ENCODE measurements at places on chromosomes 7 and 10. TPM values are rescaled to one million over a fixed set of nuclear protein-coding genes. Genes with fewer than 3 reads are reported as not detected.

DNA sequence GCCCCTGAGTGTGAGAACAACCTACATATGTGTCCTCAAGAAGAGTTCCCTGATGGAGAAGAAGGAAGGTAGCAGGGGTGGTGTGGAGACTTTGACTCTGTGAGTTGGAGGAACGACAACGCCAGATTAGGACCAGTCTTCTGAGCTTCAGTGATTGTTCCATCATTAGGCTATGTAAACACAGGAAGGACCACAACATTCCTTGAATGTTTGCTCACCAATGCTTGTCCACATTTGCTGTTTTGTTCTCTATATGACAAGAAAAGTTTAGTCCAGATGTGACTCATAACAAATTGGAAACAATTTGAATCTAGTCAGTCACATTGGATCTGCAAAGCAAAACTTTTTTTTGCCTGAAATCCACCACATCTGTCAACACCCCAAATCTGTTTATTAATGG lies 62.7 kb downstream of the ENTPD1 start:
- no peak for DNase-seq

GRCh38 chr7:76233538-76234281 lies 32.0 kb downstream of the SRRM3 start:
- DNase-seq: no peak

DNA sequence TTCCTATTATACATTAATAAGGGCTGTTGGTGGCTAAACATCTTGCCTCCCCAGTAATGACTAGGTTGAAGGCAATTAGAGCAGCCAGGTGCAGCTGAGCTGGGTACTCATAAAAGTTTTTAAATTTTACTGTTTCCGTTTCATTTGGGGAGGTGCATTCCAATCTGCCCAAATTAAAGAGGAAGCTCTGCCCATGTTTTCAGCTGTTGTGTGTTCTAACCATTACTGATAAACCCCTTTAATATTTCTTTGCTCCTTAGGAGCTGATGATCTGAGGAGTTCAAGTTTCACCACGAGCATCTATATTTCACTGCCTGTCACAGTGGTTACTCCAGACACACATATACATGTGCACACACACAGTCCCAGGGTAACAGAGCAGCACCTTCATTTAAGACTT lies 94.4 kb downstream of the JAZF1 start:
- DNase-seq: no peak

DNA sequence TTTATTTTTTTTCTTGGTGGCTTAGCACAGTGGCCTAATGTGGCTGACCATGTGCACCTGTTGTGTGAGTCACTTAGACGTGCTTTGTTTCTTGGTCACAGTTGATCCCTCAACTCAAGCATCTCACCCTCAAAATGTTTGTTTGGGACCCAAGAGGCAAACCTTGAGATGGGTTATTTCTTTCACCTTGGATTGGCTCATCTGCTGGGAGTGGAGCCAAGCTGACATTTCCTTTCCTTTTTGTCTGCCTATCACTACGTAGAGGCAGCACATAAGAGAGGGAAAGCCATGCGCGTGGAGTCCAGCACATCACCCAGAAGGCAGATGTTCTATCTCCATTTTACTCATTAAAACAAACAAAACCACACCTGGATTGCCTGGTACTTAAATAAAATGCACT lies 6.4 kb upstream of the PRKCQ start:
- DNase-seq: peak; percentile 77

DNA sequence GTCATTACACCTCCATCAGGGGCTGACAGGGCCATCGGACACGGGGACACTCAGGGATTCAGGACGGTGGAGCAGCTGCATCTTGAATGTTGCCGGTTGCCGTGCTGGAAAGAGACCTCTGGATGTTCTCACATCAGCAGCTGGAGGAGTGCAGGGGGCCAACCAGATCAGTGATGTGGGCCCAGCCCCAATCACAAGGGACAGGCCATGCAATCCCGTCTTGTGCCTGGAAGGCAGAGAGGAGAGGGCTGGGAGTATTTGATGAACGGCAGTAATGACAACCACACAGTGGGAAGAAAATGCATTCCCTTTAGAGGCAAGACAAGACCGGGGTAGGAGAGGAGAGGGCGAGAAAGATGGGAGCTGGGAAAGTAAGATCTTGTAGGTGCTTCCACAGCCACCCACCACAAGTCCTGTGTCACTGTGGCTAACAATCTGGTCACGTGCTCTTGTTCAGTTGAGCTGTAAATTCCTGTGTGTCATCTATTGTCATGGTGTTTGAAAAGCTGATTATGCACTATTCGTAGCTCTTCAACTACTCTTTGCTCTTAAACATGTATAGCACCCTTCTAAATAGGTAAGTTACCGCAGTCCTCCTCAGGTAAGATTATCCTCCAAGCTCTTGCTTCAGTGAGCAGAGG lies 85.9 kb upstream of the LEP start:
- DNase-seq: no peak

- peak; percentile 83 for DNase-seq
These were observed 201.7 kb upstream of the ADARB2 start for GRCh38 chr10:1939016-1939415.

- DNase-seq: no peak
These were observed 1.6 kb downstream of the CHN2 start for GRCh38 chr7:29196191-29196590.

GRCh38 chr7:110830778-110831177 lies 260.1 kb upstream of the LRRN3 start:
- DNase-seq: no peak

DNA sequence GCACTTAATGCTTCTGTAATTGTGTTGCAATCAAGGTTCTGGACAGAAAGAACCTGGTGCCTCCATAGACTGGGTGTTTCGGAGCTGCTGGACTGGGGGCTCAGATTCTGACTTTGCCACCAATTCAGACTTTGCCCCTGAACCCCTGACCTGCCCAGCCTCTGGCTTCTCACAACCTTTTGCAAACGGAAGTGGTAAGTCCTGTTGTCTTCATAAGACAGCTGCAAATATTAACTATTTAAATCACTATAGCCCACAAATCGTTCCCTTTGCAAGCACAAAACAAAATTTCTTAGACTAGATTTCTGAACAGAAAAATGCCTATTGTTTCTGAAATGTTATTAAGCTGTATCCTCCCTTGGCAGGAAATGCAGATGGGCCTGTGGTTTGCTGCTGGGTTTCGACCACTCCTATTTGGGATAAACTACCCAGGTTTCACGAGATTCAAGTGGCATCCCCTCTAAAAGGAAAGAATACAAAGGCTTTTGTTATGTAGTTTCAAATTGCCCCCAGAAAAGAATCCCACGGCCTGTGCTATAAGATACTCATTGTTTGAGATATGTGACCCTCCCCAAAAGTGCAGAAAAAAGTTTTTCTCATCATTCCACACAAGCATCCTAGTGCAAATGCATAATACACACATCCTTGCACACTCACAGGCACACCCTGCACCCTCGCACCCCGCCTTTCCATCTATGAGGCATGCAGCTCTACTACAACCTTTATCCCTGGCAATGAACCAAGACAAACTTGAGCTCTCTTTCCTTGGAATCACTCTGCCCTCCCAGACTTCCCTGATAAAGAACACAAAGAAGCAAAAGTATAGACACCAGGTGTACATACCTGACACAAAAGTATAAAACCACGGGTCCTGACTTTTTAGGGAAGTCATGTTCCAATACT lies 209.1 kb downstream of the PRPF18 start:
- peak; percentile 62 for DNase-seq

DNA sequence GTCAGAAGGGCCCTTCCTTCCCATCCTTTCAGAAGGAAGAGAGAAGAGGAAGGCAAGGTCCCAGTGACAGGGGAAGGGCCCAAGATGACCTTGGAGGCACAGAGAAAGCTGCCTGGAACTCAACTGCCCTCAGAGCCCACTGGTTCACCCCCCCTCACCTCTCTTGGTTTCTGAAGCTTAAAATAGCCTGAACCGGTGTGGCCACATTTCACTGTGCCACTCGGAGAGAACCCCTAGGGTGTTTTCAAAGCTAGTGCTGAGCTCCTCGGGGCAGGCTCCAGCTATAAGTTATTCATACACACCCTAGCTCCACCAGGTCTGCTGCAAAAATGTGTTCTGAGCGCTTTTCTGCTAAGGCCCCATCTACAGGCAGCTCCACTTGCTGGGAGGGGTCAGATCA lies 60.9 kb upstream of the ADRB1 start:
- DNase-seq: no peak

GRCh38 chr7:120033114-120033513 lies 239.9 kb upstream of the KCND2 start:
- no peak for DNase-seq

DNA sequence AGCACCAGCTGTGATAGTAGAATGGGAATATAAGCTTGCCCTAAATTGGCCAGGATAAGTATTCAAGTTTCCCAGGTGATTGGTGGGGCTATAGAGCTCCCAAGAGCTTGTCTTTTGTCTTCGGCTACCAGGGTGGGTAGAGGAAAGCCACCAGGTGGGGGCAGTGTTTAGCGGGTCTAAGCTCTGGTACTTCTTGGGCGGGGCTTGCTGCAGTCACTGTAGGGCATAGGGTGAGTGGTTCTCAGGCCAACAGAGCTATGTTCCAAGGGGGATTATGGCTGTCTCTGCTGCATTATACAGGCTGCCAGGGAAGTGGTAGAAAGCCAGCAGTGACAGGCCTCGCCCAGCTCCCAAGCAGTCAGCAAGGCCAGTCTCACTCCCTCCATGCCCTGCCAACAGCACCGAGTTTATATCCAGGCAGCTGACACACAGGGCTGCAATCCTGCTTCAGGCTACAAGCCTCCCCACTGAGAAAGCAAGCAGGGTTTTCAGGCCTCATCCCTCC lies 110.7 kb downstream of the ZNF467 start:
- DNase-seq: peak; percentile 90

Gene EGR2
- 201 TPM for total RNA-seq

Gene CRPPA
- total RNA-seq: 1.1 TPM

Gene PDZD8
- total RNA-seq: 23.5 TPM

Gene DNAJC12
- 23.8 TPM for total RNA-seq

Gene STK31
- total RNA-seq: 0.17 TPM

Gene LRCH4
- 86.0 TPM for total RNA-seq

Gene CYP26C1
- total RNA-seq: 0.07 TPM

Gene PPP1R9A
- not detected for total RNA-seq

Gene ITPRIP
- 14.7 TPM for total RNA-seq

Gene FHIP2A
- total RNA-seq: 24.7 TPM

Gene C10orf143
- total RNA-seq: 2.5 TPM

Gene ASZ1
- not detected for total RNA-seq

Gene EPHA1
- total RNA-seq: 0.09 TPM
